Stimulated activated CD8-positive, alpha-beta memory T cell treated with anti-CD3 and anti-CD28 coated beads, Interleukin-4, amount 100 ng/mL, for 1 hour (primary cell): ENCODE measurements at places on chromosomes 4 and X.

DNA sequence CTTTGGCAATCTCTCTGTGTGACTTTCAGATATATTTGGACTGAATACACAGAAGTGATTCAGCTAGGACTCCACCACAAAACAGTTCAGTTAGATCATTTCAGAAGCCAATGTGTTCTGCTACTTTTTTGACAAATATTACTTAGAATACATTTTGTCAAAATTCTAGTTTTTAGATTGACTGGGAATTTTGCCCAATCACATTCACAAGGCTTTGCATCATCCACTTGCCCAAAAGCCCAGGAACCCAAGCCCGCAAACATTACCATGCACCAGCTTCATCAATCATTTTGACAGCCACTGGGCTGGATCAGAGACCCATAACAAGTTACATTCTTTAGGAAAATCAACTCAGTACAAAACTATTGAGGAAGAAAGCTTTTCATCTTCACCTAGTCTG lies 256.6 kb upstream of the NDST3 start:
- DNase-seq: no peak

DNA sequence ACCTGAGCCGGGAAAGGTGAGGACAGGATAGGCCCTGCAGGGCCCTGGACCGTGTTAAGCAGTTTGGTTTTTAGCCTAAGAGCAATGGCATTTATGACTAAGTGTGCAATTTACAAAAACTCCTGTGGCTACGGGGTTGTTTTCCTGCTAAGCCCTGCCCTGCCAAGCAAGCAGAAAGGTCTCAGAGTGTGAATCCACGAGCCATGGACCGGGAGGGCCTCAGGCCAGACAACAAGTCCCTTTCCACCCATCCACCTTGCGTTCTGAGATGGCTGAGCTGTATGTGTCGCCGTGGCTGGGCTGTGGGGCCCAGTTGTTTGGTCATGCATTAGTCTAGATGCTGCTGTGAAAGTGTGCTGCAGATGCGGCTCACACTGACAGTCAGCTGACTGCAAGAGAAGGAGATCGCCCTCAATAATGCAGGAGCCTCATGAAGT lies 33.9 kb upstream of the AFAP1 start:
- DNase-seq: no peak

DNA sequence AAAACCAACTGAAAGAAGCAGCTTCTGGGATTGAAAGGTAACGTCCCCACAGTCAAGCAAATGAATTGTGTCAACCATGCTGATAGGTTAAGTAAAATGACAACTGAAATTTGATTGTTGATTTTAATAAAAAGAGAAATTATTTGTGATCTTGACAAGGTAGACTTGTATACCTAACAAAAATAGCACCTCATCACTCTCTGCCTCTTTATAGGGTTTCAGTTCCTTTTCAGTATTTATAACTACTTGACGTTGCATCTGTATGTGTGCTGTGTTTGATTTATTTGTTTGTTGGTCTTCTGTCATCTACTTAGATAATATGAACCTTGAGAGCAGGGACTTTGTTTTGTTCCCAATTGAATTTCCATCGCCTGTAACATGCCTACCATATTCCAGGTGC lies 7.9 kb upstream of the PPP3CA start:
- DNase-seq: no peak

DNA sequence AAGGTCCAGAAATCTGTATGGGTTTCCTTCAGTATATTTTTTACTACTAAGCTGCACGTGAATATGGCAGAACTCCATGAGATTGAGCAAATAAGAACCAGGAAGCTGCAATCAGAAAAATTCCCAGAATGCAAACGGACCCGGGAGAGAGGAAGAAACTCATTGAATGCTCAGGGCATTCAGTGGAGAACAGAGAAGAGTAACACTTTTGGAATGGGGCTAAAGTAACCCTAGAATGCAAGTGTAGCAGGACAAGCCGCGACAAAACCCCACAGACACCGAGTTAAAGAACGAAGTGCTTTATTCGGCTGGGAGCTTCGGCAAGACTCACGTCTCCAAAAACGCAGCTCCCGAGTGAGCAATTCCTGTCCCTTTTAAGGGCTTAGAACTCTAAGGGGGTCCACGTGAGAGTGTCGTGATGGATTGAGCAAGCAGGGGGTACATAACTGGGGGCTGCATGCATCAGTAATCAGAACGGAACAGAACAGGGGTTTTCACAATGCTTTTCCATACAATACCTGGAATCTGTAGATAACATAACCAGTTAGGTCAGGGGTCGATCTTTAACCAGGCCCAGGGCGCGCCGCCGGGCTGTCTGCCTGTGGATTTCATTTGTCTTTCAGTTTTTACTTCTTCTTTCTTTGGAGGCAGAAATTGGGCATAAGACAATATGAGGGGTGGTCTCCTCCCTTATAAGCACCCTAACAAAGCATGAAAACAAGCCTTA lies 56.4 kb downstream of the RAB28 start:
- DNase-seq: no peak

DNA sequence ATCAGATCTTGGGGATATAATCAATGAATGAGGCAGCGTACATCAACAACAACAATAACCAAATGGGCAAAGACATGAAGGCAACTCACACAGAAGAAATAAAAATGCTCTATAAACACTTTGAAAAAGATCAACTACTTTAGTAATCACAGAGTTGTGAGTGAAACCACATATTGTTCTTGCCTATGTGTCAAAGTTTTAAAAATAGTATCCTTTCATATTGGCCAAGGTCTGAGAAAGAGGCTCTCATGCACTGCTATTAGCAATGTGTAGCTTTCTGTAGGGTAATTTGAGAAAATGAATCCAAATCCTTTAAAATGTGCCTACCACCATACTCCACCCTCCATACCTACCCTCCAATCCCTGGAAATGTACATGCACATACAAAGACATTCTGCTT lies 25.0 kb downstream of the COQ2 start:
- no peak for DNase-seq

- DNase-seq: no peak
These were observed 17.4 kb downstream of the DGKQ start for GRCh38 chr4:955931-956381.

DNA sequence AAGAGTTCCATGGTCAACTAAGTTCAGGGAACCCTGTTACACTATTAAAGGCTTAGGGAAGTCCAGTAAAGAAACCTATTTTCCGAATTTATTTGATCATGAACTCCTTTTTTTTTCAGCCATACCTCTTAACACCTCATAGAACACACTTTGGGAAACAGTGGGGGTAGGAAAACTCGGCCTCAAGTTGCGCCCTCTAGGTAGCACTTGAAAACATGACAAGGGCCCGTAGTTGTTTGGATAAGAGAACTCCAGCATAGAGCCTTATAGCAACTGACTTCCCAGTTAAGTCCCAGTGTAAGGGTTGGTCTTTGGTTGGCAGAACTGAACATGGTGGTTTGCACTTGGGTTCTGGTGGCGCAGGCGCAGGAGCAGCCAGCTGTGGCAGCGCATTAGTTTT lies 14.4 kb downstream of the OGT start:
- DNase-seq: no peak

- DNase-seq: no peak
These were observed 16.1 kb downstream of the PPEF2 start for GRCh38 chr4:75886104-75886503.

- DNase-seq: no peak
These were observed 647.0 kb downstream of the IQCM start for GRCh38 chr4:149168645-149169044.

DNA sequence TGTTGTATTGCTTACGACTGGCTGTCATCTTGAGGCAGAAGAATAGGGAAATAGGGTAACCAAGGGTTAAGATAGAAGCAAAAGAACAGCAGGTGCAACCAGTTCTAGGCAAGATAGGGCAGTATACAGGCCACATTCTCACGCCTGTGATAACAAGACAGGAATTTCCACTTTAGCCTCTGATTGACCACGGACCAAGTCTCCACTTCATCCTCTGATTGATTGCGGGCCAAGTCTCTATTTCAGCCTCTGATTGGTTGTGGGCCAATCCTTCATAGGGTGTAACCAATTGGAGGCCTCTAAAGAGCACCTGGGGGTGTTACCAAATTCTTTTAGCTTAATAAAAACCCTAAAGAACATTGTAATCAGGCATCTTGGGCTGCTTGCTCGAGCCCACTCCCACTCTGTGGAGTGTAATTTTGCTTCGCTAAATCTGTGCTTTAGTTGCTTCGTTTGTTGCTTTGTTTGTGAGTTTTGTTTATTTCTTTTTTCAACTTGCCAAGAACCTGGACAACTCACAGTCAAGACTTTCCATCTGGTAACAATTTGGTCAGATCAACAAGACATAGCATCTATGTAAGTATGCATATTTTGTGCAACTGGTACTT lies 8.7 kb upstream of the TBC1D9 start:
- DNase-seq: no peak

DNA sequence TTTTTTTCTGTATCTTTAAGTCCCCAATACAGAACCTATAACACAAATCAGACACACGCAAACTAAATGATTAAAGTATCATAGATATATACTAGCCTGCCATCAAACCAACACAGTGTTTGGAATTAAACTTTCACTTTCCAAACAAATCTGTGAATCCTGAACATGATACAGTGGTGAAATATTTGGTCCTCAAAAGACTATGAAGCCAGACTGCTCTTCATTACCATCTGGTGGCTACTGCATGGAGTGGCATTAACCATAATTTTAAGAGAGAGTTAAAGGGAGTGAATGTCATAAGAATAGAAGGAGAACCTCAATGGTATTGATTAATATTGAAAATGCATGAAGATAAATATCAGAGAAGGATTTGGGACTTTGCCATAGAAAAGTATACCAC lies 9.2 kb upstream of the GABRA4 start:
- DNase-seq: no peak

- no peak for DNase-seq
These were observed 299.9 kb downstream of the UNC5C start for GRCh38 chr4:95248720-95249425.

- no peak for DNase-seq
These were observed 1.3 kb upstream of the INTU start for GRCh38 chr4:127631420-127631819.

GRCh38 chrX:155966876-155967275 lies 30.6 kb upstream of the IL9R start:
- no peak for DNase-seq

- no peak for DNase-seq
These were observed at the start of gene NKX6-1 for GRCh38 chr4:84498935-84499623. TSS of gene NKX6-1 (minus strand) at chr4:84499292. CDS start at chr4:84498228, 1,064 bp downstream.

DNA sequence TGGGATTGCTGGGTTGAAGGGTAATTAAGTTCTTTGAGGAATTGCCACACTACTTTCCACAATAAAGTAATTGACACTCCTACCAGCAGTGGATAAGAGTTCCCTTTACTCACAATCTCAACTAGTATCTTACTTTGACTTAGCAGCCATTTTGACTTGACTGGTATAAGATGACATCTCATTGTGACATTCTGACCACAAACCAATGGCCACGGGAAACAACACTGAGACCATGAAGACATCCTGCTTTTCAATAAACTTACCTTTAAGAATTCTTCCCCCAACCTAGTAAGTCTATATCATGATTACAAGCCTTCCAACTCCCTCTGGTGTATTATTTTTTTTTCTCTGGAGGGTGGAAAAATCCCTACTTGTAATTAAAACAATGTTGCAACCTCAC lies 66.9 kb upstream of the WDR1 start:
- no peak for DNase-seq

- DNase-seq: no peak
These were observed 14.4 kb upstream of the ASMTL start for GRCh38 chrX:1466971-1467561.

- no peak for DNase-seq
These were observed 252.9 kb upstream of the SMIM31 start for GRCh38 chr4:164501074-164501473.

DNA sequence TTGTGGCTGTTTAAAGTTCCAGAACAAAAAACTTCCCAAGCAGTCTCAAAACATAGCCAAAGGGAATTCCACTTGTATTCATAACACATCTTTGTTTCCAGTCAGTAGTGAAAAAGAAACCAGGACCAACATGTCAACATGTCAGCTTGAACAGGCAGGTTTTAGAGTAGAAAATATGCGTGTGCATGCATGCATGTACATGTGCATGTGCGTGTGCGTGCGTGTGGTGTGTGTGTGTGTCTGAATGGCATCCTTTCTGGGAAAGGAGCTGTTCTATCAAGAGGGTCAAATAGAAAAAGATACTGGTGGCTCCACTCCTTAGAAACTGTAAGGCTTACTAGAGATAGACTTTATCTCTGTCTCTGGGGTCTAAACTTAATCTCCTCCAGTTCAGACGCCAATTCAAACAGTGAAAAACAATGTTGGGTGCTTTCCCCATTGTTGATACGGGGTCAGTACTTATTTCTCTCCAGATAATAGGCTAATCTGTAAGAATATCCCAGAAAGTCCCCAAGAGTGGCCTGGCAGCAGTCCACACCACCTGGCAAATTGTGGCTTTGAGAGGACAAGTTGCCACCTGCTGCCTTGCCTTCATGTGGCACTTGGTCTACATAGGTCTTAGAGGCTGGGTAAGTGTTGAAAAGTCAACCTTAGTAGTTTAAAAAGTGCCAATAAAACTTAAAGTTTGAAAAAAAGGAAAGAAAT lies 110.4 kb downstream of the SCD5 start:
- no peak for DNase-seq

DNA sequence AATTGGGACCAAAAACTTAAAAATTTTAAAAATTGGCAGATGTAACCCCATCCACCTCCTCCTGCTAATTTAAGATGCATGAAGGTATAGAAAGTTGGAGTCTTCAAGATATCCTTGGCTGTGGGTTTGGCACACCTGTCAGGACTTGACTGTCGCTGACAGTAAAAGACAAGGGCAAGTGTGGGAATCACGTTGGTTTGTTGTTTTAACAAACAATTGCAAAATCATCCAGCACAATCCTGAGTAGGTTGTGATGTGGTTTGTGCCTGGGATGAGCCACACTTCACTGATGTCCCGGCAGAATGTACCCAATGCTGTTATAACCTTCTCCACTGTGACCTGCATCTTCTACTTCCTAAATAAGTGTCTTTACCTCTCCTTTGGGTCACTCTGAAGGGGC lies 24.0 kb downstream of the HOPX start:
- DNase-seq: no peak

DNA sequence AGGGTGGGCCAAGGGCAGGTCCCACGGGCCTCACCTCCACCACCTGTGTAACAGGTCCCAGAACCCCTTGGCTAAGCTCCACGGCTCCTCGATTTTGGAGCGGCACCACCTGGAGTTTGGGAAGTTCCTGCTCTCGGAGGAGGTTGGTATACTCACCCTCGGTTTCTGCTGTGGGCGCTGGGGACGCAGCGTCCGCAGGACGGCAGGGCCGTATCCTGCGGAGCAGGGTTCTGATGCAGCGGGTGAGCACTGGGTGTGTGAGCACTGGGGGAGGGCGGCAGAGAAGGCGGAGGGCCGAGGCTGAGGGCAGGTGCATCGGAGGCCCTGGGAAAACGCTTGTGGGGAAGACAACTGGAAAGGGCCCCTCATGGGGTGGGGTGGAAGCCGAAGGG lies 11.0 kb downstream of the ATP5ME start:
- no peak for DNase-seq

GRCh38 chr4:146643812-146644401 lies 5.2 kb downstream of the POU4F2 start:
- DNase-seq: no peak

GRCh38 chr4:86220121-86220520 lies 139.7 kb downstream of the MAPK10 start:
- DNase-seq: no peak

- DNase-seq: no peak
These were observed 40.8 kb upstream of the CLDN24 start for GRCh38 chr4:183362916-183363542.
